ENCODE measurements at places on chromosomes 1 and 21.

- DNase-seq, result no peak
Observed at GRCh38 chr21:25441835-25442234, 165.4 kb downstream of the MRPL39 start.

DNA sequence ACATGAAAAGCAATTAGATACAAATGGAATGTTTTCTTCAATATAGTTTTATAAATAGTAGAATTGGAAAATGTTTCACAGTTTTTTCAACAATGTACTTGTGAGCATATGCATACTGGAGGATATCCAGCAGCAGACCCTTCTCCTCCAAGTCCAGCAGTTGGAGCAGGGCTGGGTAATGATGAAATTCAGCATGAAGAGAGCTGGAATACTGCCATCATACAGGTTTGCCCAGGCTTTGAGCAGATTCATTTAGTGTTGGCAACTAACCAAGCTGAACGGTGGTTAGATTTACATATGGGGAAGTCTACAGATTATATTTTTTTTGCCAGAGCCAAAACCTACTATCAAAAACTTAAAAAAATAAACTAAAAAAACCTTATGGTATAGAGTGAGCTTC lies 38.3 kb downstream of the WDR3 start:
- no peak for DNase-seq

GRCh38 chr1:172398970-172399755 lies 21.3 kb upstream of the C1orf105 start:
- DNase-seq, result no peak

DNA sequence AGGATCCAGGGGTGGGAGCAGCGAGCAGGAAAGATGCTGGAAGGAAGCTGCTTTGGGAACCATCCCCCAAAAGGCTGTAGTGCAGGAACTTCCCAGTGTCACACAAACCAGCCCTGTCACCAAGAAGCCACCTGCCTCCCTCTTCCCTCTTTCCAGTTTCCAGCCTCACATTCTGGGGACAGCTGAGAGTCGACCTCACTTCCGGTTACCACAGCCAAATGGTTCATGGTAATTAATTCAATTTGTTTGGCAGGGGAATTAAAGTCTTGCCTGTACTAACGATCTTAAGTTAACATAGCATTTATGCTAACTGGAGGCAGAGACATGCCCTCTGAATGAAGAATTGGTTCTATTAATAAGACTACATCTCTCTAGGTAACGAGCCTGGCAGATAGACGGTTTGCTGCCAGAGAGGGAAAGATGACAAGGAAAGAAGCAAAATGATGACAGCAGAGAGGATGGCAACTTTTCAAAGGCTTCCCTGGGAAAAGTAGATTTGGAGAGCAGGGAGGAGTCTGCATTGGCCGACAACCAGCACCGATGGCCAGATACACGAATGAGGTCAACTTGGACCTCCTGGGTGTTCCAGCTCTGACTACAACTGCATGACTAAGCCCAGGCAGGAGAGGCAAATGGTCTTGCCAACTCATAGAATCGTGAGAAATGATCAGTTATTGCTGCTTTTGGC lies 64.1 kb downstream of the TMCO4 start:
- DNase-seq, result no peak

DNA sequence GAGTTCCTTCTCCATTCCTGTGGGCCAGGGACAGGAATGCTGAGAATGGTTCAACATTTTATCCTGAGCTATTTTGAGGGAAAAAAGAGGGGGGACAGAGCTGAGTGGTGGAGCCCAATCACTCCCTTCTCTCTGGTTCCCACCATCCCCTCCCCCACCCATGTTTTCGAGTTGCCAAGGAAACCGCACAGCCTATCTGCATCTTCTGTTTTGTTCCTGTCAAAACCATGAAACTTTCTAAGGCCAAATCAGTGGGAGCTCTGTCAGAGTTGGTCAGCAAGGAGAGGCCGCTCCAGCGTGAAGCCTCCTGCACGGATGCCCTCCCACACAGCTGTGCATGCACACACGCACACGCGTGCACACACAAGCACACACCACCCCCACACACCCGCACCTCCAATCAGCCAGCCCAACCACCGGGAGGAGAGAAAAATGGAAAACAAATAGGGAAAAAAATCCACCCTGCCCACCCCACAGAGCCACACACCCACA lies 54.5 kb upstream of the ATP2B4 start:
- DNase-seq, result no peak

GRCh38 chr1:200925831-200926230 lies 31.1 kb downstream of the INAVA start:
- no peak for DNase-seq

GRCh38 chr1:172071746-172072145 lies 230.4 kb downstream of the DNM3 start:
- DNase-seq, result no peak

DNA sequence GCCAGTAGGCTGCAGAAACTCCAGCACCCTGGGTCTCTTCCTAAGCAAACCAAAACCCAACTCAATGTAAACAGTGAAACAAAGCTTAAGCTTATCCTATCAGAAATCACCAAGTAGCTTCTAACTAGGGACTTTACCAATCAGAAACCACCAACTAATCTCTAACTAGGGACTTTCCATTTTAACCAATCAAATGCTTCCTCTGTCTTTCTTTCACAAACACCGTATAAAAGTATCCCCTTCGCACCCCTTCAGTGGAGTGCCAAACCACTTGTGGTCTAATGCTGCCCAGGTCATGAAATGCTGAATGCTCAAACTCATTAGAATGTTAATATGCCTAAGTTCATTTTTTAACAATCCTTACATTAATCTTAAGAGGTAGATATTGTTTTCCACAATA lies 250.5 kb upstream of the DUSP10 start:
- DNase-seq, result no peak

DNA sequence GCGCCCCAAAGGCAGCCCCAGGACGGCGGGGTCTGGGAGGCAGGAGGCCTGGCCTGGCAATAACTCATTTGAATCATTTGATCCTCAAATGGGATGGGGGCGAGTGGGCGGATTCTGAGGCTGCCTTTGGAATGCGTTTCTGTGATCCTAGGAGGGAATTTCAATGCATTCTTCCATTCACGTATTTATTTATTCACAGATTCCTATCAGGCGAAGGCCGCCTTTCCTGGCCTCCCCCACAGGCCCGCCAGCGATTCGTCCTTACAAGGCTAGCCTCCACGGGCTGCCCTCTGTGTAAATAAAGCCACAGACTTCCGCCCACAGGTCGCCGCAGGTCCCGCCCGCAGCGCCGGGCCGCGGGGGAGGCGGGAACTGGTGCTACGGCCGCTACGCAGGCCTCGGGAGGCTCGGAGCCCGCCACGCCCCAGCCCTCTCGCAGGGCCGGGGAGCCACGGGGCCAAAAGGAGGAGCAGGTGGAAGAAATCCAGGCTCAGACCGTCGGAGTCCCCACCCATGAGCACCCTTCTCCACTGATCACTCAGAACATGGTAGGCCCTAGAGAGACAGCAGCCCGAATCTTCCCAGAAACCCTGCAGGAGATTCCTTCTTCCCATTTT lies 31.3 kb upstream of the JUN start:
- DNase-seq, result peak; percentile 58

GRCh38 chr1:119308806-119309205 lies 59.8 kb upstream of the HAO2 start:
- DNase-seq, result no peak

GRCh38 chr1:22320587-22321344 lies 130.9 kb upstream of the ZBTB40 start:
- no peak for DNase-seq

DNA sequence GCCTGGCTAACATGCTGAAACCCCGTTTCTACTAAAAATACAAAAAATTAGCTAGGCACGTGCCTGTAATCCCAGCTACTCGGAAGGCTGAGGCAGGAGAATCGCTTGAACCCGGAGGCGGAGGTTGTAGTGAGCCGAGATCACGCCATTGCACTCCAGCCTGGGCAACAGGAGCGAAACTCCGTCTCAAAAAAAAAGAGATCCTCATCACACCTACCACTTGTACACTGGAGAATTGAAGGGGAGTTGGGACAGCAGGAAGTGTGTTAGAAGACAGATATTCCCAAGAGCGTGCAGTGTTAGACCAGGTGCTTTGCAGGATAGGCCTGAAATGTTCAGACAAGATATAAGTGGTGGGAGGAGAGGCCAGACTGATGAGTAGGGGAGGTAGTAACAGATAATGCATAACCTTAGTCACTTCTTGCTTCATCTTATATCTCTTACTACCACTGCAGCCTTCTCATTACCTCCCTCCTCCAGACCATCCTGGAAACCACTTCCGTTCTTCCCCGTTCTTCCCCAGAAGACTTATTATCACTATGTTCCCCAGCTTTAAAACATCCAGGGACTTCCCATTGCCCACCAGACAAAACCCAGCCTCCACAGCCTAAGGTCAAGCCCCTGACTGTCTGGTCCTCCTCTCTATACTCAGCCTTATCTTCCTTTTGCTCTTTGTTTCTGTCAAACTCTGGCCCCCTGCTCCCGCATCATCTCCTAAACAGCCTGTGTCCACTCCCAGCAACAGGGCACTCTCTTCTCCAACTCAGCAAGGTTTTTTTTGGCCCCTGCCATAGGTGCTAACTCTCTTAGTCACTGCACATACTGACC lies 21.3 kb downstream of the FAM20B start:
- DNase-seq, result no peak

GRCh38 chr1:240188139-240188538 lies 96.5 kb downstream of the FMN2 start:
- DNase-seq, result no peak

DNA sequence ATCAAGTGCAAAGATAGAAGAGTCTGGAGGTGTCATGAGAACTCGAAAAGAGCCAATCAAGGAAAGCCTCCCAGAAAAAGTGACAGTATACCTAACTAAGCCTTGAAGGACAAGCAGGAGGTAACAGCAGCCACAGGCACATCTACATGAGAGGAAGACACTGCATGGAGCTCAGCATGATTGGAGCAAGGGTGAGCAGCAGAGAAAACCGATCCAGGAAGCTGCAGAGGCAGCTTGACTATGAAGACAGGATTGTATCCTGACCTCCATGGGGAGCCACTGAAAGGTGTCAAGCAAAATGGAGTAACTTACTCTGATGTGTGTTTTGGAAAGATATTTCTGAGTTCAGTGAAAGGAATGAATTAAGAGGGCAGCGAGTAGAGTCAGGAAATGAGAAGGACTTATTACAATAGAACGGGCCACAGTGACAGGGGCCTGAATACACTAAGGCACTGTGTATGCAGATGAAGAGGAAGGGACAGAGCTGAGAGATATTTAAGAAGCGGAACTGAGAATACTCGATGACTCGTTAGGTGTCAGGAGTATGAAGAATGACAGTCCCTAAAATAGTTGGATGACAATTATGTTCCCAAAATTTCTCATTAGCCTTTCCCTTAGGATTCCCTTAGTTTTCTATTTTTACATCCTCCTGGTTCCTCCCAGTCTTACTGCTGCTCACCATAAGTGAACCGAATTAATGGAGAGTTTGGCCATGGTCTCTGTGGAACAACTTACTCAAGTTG lies 139.3 kb upstream of the NFIA start:
- DNase-seq, result no peak

DNA sequence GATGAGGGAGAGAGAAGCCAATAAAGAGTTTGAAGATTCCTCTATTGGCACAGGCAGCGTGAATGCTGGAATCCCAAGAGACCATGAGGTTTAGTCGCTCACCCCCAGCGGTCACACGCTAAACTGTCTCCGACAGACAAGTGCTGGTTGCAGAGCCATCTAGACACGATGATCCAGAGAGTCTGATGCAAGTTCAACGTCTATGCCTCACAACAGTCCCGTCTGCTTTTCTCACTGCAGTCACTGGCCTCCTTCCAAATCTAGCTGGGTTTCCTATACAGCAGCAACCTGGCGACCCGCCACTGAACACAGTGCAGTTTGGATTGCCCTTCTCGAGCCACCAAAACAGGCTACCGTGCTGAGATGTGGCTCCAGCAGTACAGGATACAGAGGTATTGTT lies 98.6 kb upstream of the KRTAP19-8 start:
- DNase-seq, result no peak

- no peak for DNase-seq
Observed at GRCh38 chr1:19596065-19596713, 47.9 kb upstream of the NBL1 start.

- DNase-seq, result no peak
Observed at GRCh38 chr1:92877792-92878191, 46.0 kb downstream of the RPL5 start.

DNA sequence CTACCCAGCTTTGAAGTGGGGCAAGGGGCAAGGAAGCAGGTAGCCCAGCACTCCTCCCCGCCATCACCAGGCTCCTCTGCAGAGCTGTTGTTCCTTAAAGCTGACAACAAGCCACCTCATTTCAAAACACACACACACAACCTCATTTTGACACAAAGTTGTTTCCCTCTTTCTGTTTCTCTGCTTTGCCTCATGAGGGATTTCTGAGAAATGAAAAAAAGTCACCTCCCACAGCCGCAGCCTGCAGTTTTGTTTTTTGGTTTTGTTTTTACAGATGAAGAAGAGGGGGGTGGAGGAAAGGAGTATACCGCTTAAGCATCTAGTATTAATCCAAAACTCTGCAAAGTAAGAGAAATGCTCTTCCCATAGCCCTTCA lies 12.1 kb downstream of the MCL1 start:
- DNase-seq, result no peak

- peak; percentile 43 for DNase-seq
Observed at GRCh38 chr1:181159451-181160140, 71.1 kb downstream of the IER5 start.

DNA sequence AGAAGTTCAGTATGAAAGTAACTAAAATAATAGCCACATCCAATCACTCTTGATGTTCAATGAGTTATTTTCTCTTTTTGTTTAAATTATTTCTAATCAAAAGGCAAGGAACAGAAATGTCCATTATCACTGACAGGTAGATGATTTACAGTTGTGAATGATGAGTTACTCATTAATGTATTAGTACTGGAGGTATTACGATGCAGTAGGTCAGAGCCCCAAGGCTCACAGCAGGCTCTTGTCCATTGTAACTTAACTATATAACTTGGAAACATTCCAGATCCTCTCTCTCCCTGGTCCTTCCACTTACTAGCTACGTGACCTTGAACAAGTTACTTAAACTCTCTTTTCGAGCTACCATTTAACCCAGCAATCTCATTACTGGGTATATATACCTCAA lies 39.5 kb downstream of the CRB1 start:
- no peak for DNase-seq

- DNase-seq, result no peak
Observed at GRCh38 chr1:17149771-17150170, 30.5 kb upstream of the PADI2 start.
